Esophagus squamous epithelium (tissue), 5 donors: ENCODE measurements at places on chromosomes 13 and 19.

DNA sequence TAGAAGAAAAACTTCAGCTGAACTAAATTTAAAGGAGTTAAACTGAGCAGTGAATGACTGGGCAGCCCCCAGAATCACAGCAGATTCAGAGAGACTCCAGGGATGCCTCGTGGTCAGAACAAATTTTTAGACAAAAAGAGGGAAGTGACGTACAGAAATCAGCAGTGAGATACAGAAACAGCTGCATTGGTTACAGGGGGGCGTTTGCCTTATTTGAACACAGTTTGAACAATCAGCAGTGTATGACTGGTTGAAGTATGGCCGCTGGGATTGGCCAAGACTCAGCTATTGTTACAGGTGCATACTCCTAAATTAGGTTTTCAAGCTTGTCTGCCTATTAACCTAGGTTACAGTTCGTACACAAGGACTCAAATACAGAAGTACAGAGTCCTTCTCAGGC, 2.2 kb upstream of the SPRYD7 start:
- DNase-seq, result no peak

- no peak for DNase-seq
Measured at GRCh38 chr13:35835989-35836388, 295.2 kb downstream of the DCLK1 start.

- DNase-seq, result no peak
Measured at GRCh38 chr13:110092831-110093247, 214.1 kb downstream of the COL4A1 start.

DNA sequence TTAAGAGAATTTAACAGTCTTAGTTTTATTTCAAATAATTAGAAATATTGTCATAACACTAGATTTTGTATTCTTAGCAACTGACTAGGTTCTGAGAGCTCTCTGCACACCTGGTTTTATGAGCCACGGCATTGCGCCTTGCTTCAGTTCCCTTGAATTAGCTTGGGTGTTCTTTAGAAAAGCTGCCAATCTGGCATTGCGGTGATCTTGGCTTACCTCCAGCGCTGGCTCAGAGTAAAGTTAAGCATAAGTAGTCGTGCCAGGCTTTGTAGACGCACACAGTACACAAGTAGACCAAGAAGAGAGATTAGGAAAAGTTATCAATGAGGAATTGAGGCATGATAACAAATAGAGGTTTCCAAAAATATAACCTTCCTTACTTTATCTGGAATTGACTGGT, 45.7 kb downstream of the TPP2 start:
- no peak for DNase-seq

- DNase-seq, result no peak
Measured at GRCh38 chr19:6740589-6741343, 1.3 kb downstream of the TRIP10 start.

DNA sequence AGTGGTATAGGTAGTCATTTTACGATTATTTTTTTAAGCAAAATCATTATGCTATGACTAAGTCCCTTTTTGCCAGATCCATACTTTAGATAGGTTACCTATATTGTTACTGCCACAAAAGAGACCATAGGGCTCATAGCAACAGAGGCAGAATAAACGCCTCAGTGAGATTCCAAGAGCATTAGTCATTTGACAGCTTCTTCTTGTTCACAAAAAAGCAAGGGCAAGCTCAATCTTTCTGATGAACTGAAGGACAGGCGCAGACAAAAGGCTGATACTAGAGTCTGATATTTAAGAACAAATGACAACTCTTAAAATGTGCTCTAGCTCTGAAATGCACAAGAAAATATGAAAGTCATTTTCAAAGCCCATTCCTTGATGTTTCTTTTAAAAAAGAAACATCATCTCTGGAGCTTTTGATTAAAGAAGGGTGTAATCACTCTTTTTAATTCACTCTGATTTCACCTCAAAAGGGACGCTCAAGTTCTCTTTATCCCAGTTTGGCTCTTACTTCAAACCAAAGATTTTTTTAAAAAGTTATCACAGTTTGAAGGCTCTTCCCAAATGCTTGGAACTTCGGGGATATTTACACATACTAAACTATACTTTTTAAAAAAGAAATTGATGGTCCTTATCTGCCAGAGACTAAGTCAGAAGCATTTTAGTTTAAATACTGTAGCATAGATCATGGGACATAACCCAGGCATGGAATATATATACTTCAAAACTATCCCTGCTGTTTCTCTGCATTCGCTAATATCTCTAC, 187.2 kb downstream of the EFNB2 start:
- no peak for DNase-seq

DNA sequence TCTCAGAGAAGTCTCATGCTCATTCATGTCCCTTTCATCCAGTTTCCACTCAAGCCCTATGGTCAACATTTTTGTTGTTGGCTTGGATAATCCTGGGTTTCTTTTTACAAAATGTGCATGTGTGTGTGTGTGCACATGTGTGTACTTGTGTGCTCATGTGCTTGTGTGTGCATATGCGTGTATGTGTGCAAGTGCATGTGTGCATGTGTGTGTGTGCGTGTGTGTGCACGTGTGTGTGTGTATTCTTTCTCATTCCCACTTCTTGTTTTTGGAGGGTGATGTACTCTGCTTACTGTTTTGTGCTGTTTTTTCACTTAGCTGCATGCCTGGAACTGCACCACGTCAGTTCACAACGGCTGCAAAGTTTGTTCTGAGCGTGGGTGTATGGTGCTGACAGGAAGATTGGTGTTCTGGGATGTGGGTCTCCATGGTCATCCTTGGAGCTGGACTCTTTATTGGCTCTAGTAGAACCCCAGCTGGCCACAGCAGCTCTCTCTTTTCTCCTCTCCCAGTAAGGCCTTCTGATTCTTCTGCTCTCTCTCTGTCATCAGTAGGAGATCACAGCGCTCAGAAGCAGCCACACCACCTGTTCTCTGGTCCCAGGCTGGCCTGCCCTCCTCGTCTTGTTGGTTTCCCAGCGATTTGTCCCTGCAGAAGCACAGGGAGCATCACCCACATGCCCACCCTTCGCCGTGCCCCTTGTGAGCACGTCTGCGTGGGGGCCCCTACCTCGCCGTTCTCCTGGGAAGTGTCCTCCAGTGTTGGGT, 60.8 kb downstream of the SOX1 start:
- DNase-seq, result no peak

GRCh38 chr19:55696301-55697068, 21.5 kb downstream of the EPN1 start:
- DNase-seq, result no peak
